ENCODE measurements at places on chromosomes 3 and 15.

- DNase-seq = no peak
Observed at GRCh38 chr3:196406811-196407470, 25.3 kb downstream of the UBXN7 start.

GRCh38 chr15:95520511-95520910 lies 810.0 kb upstream of the NR2F2 start:
- DNase-seq = no peak

DNA sequence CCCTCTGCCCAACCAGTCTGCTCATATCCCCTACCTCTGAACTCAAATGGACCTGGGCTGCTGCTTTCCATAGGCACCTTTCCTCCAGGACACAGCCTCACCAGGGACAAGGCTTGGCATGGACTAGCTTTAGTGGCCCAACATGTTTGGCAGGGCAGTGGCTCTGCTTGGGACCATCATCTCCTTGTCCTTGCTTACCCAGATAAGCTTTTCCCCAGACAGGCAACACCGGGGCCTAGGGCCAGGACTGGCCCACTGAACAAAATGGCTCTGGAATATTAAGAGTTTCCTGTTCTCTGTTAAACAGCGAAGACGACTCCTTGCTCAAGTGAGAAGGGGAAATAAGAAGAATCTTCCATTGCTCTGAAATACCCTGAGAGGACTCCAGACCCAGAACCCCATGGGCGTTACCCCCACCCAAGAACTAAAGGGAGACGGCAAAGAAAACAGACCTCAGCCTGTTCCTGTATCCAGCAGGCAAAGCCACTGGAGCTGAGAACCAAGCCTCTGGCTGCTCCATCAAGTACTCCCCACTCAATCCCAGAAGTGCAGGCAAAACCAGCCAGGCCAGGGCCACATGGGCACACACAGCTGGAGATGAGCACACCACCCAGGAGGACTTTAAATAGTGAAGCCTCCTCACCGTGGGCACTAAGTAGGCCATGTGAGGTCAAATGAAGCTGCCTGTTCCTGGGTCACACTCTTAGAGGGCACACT lies 45.5 kb downstream of the CTNNB1 start:
- DNase-seq = no peak

- no peak for DNase-seq
Observed at GRCh38 chr3:89246326-89246725, 138.9 kb downstream of the EPHA3 start.

Data from right lobe of liver (tissue), 6 donors.